GOT3 (cell line): ENCODE measurements at places on chromosomes 7 and 10.

DNA sequence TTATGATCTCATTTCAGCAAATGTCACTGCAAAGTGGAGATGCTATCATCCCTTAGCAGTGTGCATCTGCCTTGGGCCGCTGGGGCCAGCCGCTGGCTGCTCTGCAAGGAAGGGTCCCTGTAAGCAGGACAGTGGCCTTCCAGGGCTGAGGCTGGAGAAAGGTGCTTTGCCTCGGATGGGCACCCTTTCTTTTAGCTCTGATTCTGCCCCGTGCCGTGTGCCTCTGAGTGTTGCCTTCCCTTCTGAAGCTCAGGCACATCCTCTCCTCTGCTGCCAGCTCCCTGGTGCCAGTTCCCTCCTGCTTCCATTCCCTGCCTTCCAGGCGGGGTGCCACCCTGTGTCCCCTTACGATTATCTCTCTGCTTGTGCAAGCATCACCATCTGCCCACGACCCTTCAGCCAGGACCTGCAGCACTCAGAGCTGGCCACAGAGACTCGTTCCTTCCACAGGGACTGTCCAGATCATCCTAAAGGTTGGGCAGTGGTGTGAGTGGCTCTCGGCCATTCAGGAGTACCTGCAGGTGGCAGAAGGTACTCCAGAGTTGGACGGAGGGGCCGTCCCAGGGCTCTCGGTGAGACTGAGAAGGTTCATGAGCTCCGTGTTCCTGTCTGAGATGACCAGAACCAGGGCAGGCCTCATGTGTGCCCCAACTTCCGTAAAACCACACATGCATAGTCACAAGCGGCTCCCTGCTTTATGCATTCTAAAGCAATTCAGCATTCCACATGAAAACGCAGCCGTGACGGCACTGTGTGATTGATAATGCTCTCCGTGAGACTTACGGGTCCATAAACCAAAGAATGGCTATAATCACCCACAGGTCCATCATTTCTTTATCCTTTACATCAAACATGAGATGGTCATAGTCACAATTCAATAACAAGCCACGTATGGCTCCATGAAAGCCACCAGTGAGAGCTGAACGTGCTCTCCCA, 371.4 kb downstream of the DNAJB6 start:
- DNase-seq, result no peak

DNA sequence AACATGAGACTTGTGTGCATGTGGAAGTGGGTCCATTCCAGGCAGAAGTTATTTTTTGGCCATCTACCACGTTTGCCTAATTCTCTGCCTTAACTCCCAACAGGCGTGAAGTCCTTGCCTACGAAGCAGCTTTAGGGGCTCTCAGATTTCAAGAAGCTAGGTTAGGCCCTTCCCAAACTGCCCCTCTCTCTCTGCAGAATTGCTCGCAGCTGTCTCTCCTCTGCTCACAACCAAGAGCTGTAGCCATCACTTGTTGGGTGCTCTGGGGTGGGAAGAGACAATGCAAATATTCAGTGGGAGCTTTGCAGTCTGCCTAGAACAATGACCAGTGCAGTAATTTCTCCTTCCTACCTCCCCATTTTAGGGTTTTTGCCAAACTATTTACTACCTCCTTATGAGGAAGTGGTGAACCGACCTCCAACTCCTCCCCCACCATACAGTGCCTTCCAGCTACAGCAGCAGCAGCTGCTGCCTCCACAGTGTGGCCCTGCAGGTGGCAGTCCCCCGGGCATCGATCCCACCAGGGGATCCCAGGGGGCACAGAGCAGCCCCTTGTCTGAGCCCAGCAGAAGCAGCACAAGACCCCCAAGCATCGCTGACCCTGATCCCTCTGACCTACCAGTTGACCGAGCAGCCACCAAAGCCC, 24.9 kb downstream of the CYP17A1 start:
- no peak for DNase-seq

DNA sequence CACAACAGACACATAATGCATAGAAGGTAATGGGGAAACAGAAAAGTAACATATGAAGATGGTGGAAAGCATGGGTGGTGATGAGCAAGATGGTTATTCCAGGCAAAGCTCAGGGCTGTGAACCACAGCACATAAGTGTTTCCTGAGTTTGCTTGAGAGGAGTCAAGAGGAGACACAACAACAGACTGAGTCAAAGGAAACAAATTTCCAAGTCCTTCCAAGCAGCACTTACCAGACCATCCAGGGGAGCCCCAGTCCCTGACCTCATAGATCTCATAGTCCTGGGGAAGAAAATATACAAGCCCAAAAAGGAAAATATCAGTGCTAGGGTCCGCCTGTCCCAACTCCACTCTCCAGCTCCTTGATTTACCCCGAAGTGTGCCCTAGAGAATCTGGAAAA, 216.6 kb upstream of the FZD1 start:
- DNase-seq, result no peak

DNA sequence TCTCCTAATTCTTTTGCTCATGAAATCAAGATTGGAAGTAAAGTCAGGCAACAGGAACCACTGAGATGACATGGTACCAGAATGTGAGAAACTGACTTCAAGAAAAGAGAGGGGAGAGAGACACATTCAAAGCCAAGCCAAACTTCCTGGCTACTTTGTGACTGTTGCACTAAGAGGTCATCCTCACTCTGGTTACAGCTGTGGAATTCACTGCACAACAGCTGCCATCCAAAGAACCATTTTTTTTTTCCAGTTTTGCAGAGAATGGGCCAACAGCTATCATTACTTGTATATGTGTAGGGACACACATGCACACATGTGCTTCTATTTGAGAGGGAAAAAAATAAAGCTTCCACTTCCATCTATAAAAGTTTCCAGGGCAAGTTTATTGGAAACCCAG, 203.5 kb downstream of the GLI3 start:
- no peak for DNase-seq

GRCh38 chr10:34187201-34187600, 627.9 kb downstream of the PARD3 start:
- no peak for DNase-seq

DNA sequence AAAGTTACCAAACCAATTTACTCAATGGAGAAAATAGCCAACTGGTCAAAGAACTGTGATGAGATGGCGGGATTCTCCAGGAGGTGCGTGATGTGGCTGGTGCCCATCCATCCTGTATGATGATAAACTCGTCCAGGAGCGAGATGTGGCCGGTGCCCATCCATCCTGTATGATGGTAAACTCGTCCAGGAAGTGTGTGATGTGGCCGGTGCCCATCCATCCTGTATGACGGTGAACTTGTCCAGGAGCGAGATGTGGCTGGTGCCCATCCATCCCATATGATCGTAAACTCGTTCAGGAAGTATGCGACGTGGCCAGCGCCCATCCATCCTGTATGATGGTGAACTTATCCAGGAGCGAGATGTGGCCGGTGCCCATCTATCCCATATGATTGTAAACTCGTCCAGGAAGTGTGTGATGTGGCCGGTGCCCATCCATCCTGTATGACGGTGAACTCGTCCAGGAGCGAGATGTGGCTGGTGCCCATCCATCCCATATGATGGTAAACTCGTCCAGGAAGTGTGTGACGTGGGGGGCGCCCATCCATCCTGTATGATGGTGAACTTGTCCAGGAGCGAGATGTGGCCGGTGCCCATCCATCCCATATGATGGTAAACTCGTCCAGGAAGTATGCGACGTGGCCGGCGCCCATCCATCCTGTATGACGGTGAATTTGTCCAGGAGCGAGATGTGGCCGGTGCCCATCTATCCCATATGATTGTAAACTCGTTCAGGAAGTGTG, 496.2 kb downstream of the DNAJB6 start:
- no peak for DNase-seq

- DNase-seq, result no peak
These were observed 290.7 kb upstream of the TMEM229A start for GRCh38 chr7:124323597-124323996.

DNA sequence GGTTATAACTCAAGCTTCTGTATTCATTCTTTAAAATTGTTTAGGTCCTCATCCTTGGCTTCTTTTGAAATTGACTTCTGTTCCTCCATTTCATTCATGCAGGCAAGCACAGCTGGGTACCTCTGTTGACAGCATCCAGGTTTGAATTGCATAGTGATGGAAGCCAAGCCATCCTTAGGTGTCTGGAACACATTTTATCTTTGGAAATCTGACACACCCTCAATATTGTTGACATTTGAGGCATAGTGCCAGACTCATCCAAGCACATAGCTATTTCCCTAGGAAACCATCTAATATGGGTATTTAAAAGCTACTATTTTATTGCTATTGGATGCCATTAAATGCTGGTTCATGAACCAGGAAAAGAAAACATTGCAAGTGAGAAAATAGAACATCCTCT, 142.1 kb upstream of the PTPRZ1 start:
- no peak for DNase-seq

GRCh38 chr7:81469869-81470723, 299.8 kb downstream of the HGF start:
- DNase-seq, result no peak

GRCh38 chr7:464454-465401, 54.9 kb downstream of the PDGFA start:
- DNase-seq, result no peak
